ENCODE measurements at places on chromosomes 2 and 18. TPM values are rescaled to one million over a fixed set of nuclear protein-coding genes. Genes with fewer than 3 reads are reported as not detected.

DNA sequence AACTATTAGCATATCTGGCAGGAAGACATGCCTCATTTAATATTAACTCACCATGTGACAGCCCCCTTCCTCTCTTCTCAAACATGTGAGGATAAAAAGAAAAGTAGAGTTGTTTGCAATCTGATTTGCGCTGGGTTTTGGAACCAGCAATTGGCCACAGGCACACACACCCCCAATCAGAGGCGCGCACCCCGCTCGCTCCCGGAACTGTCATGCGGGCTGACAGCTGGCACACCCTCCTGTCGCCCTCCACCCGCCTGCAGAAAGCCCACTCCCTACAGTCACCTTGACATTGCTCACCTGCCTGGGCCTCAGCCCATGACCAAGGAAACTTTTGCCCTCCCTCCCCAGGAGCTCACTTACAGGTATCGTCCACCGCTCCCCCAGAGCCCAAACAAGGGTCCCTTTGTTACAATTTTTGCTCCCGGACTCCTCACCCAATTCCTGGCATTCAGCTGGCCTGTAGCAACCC lies 1.1 kb downstream of the COBLL1 start:
- H3K27ac ChIP-seq: no peak overlapping the region
- H3K4me1 ChIP-seq: peaks cover 3% of the 10 kb centered on the region
- H3K27me3 ChIP-seq: peaks cover 21% of the 10 kb centered on the region
- no peaks in the 10 kb centered on the region for H3K36me3 ChIP-seq
- no peak for DNase-seq

- no peak for DNase-seq
- peaks cover 4% of the 10 kb centered on the region for H3K4me1 ChIP-seq
- no peak overlapping the region for H3K27ac ChIP-seq
- H3K36me3 ChIP-seq: no peaks in the 10 kb centered on the region
- peaks cover 15% of the 10 kb centered on the region for H3K27me3 ChIP-seq
- no peak overlapping the region for H3K4me3 ChIP-seq
Measured at GRCh38 chr2:54332386-54332785, 76.4 kb upstream of the TSPYL6 start.

- no peak for DNase-seq
- H3K4me1 ChIP-seq: no peaks in the 10 kb centered on the region
- H3K36me3 ChIP-seq: no peaks in the 10 kb centered on the region
Measured at GRCh38 chr2:158319269-158319668, 137.3 kb downstream of the CCDC148 start.

DNA sequence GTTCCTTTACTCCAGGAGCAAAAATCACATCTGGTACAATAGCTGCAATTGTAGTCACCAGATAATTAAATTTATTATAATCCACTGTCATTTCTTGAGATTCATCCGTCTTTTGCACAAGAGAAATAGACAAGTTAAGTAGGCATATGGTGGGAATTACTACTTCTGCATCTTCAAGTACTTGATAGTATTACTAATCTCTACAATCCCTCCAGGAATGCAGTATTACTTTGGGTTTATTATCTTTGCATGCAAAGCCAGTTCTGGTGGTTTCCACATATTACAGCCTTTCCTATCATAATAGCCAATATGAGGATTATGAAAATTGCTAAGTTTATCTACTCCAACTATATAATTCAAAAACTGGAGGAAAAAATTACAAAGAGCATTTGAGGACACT lies 254.1 kb downstream of the IKZF2 start:
- H3K36me3 ChIP-seq: no peaks in the 10 kb centered on the region
- no peak overlapping the region for H3K27ac ChIP-seq
- no peaks in the 10 kb centered on the region for H3K27me3 ChIP-seq
- H3K4me1 ChIP-seq: no peaks in the 10 kb centered on the region

GRCh38 chr2:120957905-120958304 lies 222.2 kb downstream of the GLI2 start:
- no peaks in the 10 kb centered on the region for H3K36me3 ChIP-seq
- peaks cover 14% of the 10 kb centered on the region for H3K4me1 ChIP-seq
- no peaks in the 10 kb centered on the region for H3K27me3 ChIP-seq
- H3K27ac ChIP-seq: no peak overlapping the region

HJURP gene
- 29.7 TPM for total RNA-seq

- no peaks in the 10 kb centered on the region for H3K36me3 ChIP-seq
- no peaks in the 10 kb centered on the region for H3K4me1 ChIP-seq
- no peaks in the 10 kb centered on the region for H3K27me3 ChIP-seq
- no peak overlapping the region for H3K4me3 ChIP-seq
- no peak overlapping the region for H3K27ac ChIP-seq
- no peak for DNase-seq
Measured at GRCh38 chr18:332007-332406, 64.2 kb upstream of the THOC1 start.

- no peaks in the 10 kb centered on the region for H3K4me1 ChIP-seq
- no peak for DNase-seq
- H3K4me3 ChIP-seq: no peak overlapping the region
- no peaks in the 10 kb centered on the region for H3K36me3 ChIP-seq
- no peaks in the 10 kb centered on the region for H3K27me3 ChIP-seq
Measured at GRCh38 chr2:160868891-160869290, 291.3 kb upstream of the TANK start.

DNA sequence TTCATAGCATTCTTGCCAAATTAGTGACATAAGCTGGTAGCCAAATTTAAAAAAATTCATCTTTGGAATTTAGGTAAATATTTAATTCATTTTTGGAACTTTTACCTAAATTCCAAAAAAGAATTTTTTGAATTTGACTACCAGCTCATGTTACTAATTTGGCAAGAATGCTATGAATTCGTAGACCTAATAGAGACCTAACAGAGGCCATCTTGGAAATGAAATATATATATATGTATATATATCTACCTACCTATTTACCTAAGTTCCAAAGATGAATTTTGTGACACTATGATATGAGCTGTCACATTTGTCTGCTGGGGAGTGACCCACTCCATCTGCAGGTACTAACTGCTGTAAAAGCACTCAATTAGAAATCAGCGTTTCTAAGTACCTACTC lies 65.6 kb downstream of the MYOM1 start:
- H3K4me3 ChIP-seq: no peak overlapping the region
- H3K27me3 ChIP-seq: no peaks in the 10 kb centered on the region
- no peak overlapping the region for H3K27ac ChIP-seq
- H3K36me3 ChIP-seq: no peaks in the 10 kb centered on the region
- no peaks in the 10 kb centered on the region for H3K4me1 ChIP-seq

Data from thymus (tissue), 14 donors.